H9 (cell line): ENCODE measurements at places on chromosomes 16 and 17.

DNA sequence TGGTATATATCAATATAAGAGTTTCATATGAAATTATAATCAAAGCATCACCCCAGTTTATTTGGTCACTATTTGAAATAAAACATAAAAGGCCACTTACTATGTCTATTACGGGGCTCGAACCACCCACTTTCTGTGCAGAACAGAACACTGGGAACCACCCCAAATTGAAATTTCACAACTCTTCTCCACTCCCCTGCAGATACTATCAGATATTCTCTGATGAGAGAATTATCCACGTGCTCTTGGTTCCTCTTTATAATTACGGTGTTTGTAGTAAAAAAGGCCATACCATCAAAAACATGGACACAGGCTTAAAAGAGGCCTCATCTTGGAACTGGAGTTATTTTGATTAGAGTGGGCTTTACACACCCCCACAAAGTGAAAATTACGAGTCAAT is 82.8 kb downstream of the WDR59 start:
- no peaks in the 10 kb centered on the region for H3K4me1 ChIP-seq
- no peak overlapping the region for H3K27ac ChIP-seq
- H3K27me3 ChIP-seq = no peaks in the 10 kb centered on the region
- H3K36me3 ChIP-seq = peaks cover 57% of the 10 kb centered on the region

DNA sequence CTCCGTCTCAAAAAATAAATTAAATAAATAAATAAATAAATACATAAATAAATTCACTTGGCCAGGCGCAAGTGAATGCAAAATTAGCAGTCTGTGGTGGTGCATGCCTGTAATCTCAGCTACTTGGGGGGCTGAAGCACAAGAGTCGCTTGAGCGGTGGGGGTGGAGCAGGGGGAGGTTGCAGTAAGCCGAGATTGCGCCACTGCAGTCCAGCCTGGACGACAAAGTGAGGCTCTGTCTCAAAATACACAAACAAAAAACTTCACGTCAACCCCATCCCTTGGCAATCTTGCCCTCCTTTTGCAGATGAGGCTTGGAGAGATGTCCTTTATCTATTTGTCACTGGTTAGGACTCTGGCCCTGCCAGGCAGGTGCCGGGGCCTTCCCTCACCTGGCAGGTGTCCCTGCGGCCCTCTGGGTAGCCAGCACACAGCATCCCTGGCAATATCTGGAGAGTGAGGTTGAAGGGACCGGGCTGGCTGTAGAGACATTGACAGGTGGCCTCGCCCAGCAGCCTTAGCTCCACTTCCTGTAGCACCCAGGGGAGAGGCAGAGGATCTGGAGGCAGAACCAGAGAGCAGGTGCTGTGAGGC is 4.4 kb downstream of the PRSS36 start:
- no peak overlapping the region for H3K4me3 ChIP-seq
- no peak for DNase-seq
- peaks cover 4% of the 10 kb centered on the region for H3K4me1 ChIP-seq

DNA sequence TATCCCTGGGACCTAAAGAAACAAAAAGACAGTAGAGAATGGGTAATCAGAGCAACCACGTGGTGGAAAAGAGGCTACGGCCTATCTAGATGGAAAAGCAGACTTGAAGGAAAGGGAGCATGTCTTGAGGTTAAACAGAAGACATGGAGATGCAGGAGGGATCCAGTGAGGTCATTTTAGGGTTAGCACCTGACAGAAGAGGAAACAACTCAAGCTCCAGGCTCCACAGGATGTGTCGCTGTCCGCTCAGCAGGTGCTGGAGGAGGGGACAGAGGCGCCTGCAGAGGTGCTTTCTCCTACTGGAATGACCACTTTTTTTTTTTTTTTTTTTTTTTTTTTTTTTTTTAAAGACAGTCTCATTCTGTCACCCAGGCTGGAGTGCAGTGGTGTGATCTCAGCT is 47.5 kb upstream of the CLEC3A start:
- no peak overlapping the region for H3K4me3 ChIP-seq
- H3K36me3 ChIP-seq = peaks cover 22% of the 10 kb centered on the region
- H3K27me3 ChIP-seq = no peaks in the 10 kb centered on the region
- H3K4me1 ChIP-seq = peaks cover 2% of the 10 kb centered on the region; the same call in 1 of the 2 replicates

DNA sequence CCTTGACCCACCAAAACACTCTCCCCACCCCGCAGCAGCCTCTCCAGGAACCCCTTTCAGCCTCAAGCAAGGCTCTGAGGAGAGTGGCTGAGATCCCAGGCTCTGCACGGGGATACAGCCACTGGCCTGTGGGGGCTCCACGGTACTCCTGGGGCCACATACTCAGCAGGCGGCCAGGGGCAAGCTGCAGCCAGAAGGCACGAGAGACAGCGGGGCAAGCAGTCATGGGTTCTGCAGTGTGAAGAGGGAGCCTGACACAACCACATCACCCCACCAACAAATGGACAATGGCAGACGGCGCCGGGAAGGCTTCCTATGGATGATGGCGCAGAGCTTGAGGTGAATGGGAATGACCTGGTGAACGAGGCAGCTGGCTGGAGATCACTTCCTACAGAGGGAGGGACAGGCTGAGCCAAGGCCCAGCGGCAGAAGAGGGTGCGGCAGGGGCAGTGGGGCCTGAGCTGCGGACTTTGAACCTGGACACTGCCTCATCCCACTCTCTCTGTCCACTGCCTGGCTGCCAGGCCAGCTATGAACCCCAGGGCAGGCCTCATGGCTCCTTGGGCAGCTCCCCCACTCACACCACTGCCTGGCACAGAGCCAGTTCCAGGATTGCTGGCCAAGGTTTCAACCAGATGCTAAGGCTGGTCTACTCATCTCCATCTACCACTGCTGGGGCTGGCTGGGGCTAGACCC is 10.8 kb upstream of the BCAR1 start:
- peaks cover 6% of the 10 kb centered on the region; the same call in 1 of the 2 replicates for H3K4me1 ChIP-seq
- DNase-seq = peak; percentile 28
- peak overlapping the region; percentile 19; the same call in 1 of the 2 replicates for H3K4me3 ChIP-seq
- no peaks in the 10 kb centered on the region for H3K27me3 ChIP-seq
- H3K27ac ChIP-seq = no peak overlapping the region
- peaks cover 9% of the 10 kb centered on the region; the same call in 1 of the 2 replicates for H3K36me3 ChIP-seq

DNA sequence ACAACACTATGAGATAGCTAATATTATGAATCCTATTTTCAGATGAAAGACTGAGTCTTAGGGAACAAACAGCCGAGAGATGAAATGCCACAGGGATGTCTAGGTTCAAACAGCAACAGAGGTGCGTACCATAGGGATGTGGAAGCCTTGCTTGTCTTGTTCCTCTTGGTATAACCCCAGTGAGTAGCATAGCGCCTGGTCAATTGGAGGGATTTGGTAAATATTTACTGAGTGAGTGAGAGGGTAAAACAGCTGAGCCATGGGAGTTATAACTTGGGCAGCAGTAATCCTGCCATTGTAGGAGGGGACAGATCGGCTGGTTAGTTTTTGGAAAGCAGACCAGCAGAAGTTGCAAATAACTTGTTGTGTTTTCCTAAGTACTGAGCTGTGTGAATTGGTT is 80.2 kb downstream of the WWOX start:
- H3K4me1 ChIP-seq = no peaks in the 10 kb centered on the region; the same call in 1 of the 2 replicates
- no peak for DNase-seq
- no peaks in the 10 kb centered on the region for H3K36me3 ChIP-seq
- H3K27ac ChIP-seq = no peak overlapping the region

- H3K36me3 ChIP-seq = no peaks in the 10 kb centered on the region
- H3K4me3 ChIP-seq = no peak overlapping the region
- H3K27ac ChIP-seq = no peak overlapping the region
- no peaks in the 10 kb centered on the region for H3K27me3 ChIP-seq
Observed at GRCh38 chr16:17988839-17989238, 347.7 kb downstream of the NPIPA8 start.

GRCh38 chr17:63550817-63551639 is 751 bp downstream of the DCAF7 start:
- no peak overlapping the region for H3K27ac ChIP-seq
- H3K27me3 ChIP-seq = no peaks in the 10 kb centered on the region
- H3K4me3 ChIP-seq = peak overlapping the region; percentile 99
- no peaks in the 10 kb centered on the region for H3K4me1 ChIP-seq
- H3K36me3 ChIP-seq = peaks cover 9% of the 10 kb centered on the region; the same call in 1 of the 2 replicates
- DNase-seq = peak; percentile 69

DNA sequence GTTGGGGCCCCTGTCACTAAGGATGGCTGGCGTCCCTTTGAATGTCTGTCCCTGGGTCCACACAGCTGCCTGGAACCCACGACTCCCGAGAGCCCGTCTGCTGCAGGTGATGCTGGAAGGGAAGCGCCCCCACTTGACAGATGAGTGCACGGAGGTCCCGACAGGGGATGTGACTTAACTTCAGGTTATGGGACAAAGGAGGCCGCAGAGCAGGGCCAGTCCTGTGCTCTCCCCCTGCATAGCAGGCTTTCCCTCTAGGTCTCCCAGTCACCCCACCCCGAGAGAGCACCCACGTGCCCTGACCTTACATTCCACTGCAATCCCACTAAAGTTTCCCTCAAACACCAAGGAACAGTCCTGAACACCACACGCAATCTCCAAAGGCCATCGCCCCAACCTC is 6.0 kb upstream of the RCVRN start:
- H3K27ac ChIP-seq = no peak overlapping the region
- no peaks in the 10 kb centered on the region for H3K36me3 ChIP-seq
- DNase-seq = no peak
- H3K4me1 ChIP-seq = no peaks in the 10 kb centered on the region; the same call in 1 of the 2 replicates

GRCh38 chr16:17109413-17109812 is 361.3 kb downstream of the XYLT1 start:
- H3K27me3 ChIP-seq = no peaks in the 10 kb centered on the region
- no peaks in the 10 kb centered on the region for H3K36me3 ChIP-seq
- DNase-seq = no peak
- no peak overlapping the region for H3K27ac ChIP-seq
- no peaks in the 10 kb centered on the region for H3K4me1 ChIP-seq

GRCh38 chr17:55086635-55087058 is 118.1 kb downstream of the STXBP4 start:
- H3K4me1 ChIP-seq = no peaks in the 10 kb centered on the region; the same call in 1 of the 2 replicates
- H3K27me3 ChIP-seq = no peaks in the 10 kb centered on the region
- H3K36me3 ChIP-seq = peaks cover 6% of the 10 kb centered on the region
- no peak overlapping the region for H3K4me3 ChIP-seq

GRCh38 chr17:5352681-5353289 is 66.7 kb downstream of the NUP88 start:
- H3K36me3 ChIP-seq = peaks cover 17% of the 10 kb centered on the region; the same call in 2 of the 3 replicates
- DNase-seq = no peak
- no peaks in the 10 kb centered on the region for H3K27me3 ChIP-seq
- no peak overlapping the region for H3K27ac ChIP-seq

DNA sequence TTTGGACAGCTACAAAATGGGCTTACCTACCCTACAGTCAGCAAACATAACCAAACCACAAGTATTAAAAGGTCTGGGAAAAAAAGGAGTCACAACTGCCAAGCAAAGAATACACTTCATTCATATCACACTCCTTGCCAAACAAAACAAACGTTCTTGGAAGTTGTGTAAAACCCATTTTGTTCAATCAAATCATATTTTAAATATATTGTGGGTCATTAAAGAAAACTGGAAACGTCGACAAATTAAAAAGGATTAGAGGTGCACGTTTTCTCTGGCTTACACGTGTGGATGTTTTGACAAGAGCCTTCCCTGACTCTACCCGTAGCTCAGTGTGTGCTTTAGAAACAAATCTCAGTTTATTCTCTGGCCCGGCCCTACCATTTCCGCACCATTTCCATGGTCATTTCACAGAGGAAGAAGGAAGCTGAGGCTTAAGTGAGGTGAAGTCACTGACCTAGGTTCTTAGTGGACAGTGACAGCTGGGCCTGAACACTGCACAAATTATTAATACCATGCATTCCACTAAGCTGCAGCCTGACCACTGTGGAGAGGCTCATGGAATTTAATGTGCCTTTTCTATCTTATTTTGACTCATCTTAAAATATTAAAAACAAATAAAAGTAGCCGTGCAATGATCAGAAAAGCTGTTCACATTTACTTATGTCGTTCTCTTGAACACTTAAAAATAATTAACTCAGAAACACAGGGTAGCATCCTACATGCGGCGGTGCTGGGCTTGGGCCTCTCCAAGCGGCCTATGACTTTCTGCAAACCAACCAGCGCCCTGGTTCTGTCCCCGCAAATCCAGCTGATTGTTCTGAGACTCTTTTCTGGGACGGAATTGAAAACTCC is 968 bp downstream of the CEP112 start:
- peak overlapping the region; percentile 90 for H3K4me3 ChIP-seq
- no peaks in the 10 kb centered on the region for H3K27me3 ChIP-seq
- DNase-seq = no peak
- no peak overlapping the region for H3K27ac ChIP-seq
- H3K4me1 ChIP-seq = no peaks in the 10 kb centered on the region

DNA sequence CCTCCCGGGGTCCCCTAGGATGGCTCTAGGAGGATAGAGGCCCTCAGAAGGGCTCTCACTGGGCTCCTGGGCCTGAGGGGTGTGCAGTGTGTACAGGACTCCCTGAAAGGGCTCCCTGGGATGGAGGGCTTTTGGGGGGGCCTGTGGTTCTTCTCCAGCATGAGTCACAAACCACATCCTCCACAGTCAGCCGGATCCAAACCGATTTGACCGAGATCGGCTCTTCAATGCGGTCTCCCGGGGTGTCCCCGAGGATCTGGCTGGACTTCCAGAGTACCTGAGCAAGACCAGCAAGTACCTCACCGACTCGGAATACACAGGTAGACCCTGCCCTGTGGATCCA is 4.5 kb downstream of the TRPV2 start:
- H3K36me3 ChIP-seq = no peaks in the 10 kb centered on the region
- no peak overlapping the region for H3K27ac ChIP-seq

DNA sequence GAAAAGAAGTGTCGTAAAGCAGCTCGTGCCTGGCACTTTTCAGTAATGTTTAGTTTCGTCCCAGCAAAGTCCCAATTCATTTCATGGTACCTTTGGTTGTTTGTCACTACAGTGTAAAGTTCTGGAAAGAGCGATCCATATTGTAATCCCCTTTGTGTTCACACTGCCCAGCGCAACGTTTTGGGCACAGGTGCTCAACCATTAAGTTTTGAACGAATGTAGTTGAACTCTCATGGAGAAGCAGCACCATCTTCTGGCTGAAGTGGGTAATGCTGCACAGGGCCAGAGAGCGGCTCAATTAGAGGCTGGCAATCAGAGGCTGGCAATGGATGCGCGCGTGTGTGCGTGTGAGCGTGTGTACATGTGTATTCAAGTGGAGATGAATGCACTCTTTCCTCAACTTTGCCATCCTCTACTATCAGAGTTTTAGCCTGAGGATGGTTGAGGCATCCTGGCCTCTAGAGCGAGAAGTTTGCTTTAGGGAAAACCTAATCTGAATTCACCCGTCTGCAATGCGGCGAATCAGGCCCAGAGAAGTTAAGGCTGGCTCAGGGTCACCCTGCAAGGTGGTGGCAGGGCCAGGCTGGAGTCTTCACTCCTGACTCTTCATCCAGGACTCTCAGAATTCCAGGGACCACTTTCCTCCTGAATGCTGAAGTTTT is 29.9 kb downstream of the DYNLL2 start:
- no peak overlapping the region for H3K4me3 ChIP-seq
- H3K27me3 ChIP-seq = no peaks in the 10 kb centered on the region
- no peaks in the 10 kb centered on the region for H3K4me1 ChIP-seq
- H3K27ac ChIP-seq = no peak overlapping the region
- H3K36me3 ChIP-seq = no peaks in the 10 kb centered on the region
